ENCODE measurements at places on chromosomes 1 and 21. TPM values are rescaled to one million over a fixed set of nuclear protein-coding genes. Genes with fewer than 3 reads are reported as not detected.

The AGMAT gene
- total RNA-seq, result 16.2 TPM

The HENMT1 gene
- 19.3 TPM for total RNA-seq

The FAM163A gene
- total RNA-seq, result 0.10 TPM

The C8B gene
- total RNA-seq, result not detected

The SAMSN1 gene
- total RNA-seq, result 41.1 TPM

DNA sequence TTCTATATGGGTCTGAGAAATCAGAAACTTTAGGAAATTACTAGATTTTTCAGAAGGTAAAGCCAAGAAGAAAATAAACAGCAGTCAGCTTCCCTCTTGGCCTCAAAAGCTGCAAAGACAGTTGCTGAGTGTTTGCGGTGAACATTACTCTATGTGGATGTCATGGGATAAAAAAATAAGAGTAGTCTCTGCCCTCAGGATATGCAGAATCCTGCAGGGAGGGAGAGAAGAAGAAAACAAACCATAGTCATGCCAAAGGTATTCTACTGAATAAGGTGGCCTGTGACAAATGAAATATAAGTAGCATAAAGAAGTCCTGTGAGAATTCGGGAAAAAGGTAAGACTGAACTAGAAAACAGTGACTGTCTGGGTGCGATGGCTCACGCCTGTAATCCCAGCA, 19.0 kb downstream of the YARS1 start:
- DNase-seq, result no peak

DNA sequence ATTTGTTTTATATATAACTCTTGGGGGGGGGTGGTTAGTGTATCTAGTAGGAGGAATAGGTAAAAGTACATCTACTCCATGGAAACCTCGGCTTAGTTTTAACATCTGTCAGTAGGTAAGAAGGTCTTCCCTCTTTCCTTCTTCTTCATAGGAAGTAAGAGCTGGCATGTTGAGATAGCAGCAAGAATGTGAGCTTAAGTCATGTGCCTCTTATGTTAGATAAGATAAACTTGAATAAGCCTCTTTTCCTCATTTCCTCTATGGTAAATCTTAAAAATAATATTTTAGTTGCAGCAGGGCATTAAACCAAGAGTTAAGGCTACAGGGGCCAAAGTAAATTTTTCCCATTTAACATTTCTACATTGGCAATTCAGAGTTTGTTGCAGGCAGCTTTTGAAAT, 100.4 kb downstream of the MAP3K21 start:
- no peak for DNase-seq

DNA sequence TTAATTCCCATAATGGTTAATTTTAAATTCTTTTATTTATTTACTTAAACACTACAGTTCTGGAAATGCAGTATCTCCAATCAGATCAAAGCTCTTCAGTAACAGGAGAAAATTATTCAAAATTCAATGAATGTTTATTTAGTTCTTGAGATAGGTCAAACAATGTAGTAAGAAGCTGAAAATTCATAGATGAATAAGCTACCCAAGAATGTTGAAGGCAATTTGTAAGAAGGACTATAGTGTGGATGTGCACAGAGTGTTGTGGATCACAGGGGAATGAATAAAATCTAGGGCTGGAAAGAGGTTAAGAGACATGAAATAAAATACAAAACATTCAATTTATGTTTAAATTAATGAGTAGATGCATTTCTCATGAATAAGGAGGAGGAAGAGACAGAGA, 72.0 kb downstream of the OLFM3 start:
- no peak for DNase-seq

- DNase-seq, result peak; percentile 97
Observed at GRCh38 chr1:21782868-21783678, at the start of gene USP48. TSS of gene USP48 (minus strand) at chr1:21783149. CDS start at chr1:21782957, 192 bp downstream.

DNA sequence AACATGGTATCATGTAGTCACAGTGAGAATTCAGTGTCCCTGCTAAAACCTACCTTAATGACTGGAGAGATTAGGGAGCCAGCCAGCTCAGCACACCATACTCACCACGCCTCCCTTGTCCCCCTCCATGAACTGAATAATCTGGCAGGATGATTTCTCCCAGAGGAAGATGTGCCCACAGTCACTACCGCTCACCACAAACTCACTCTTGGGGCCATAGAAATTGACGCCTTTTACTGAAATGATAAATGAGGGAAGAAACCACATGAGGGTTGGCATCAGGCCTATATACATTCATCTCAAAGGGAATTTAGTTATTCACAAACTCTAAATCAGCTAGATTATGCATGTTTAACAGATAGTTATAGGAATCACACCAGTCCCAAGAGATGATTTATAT, 17.4 kb downstream of the PEA15 start:
- DNase-seq, result no peak

DNA sequence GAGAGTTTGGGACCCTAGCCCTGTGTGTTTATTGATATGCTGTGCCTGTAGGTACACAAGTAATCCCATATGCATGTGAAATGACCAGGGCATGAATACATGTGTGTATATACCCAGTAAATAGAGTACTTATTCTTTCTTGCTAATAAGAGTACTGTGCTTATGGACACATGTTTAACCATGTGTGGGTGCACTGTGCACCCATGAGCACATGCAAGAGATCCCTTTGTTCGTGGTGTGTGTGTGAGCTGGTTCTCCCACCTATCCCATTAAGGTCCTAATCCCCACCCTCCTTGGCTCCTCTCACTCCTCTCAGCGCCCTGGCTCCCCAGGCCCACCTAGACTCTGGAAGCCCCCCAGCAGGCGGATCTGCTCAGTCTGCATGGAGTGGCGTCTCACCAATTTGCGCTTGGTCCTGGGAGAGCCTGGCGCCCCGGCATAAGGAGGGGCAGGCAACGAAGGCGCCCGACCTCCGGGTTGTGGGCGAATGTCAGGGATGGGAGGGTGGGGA, 2.2 kb upstream of the LIX1L start:
- no peak for DNase-seq

DNA sequence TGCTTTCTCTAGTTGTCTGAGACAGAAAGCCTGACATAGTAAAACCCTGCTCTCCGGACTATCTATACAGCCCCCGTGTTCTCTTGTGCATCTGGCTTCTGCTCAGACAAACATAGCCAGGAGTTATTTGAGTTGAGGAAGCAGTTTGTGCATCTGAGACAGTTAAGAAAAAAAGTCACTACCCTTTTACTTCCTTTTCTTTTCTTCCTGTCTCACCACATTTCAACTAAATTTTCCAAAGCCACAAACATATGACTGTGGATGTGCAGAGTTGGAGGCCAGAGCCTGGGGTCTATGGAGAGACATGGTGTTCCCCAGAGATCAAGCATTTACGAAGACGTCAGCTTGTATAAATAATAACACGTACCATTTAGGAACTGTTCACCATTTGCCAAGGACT, 158.5 kb upstream of the FGGY start:
- DNase-seq, result no peak

GRCh38 chr1:52523376-52523775, 29.5 kb downstream of the TUT4 start:
- peak; percentile 18 for DNase-seq

DNA sequence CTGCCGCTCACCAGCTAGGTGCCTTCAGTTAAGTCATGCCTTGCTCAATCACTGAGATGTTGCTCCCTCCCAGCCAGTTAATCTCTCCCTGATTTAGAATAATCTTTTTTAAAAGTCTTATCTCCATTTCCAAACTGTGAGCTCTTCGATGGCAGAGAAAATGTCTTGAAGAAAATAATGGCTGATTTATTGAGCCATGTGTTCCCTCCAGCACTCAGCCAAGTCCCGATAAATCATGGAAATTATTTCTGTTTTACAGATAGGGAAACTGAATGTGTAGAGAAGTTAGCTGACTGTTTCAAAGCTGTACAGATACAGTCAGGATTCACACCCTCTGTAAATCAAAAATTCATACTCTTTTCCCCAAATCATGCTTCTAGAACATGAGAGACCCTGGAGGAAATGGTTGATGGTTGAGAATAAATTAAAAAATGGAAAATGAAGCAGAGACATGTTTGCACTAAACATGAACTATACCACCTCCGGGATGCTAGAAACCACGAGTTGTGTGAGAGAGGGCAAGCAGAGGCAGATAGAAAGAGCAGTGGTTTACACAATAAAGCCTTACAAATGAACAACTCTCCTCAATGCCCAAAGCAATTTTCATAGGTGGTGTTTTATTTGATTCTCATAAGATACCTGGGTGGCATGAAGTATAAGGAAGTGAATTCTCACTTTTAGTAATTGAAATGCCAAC, 376.4 kb downstream of the PLPP3 start:
- DNase-seq, result no peak

Measured in activated naive CD4-positive, alpha-beta T cell treated with anti-CD3 and anti-CD28 coated beads for 36 hours (primary cell).